ENCODE measurements at places on chromosomes 1 and 21. TPM values are rescaled to one million over a fixed set of nuclear protein-coding genes. Genes with fewer than 3 reads are reported as not detected.

DNA sequence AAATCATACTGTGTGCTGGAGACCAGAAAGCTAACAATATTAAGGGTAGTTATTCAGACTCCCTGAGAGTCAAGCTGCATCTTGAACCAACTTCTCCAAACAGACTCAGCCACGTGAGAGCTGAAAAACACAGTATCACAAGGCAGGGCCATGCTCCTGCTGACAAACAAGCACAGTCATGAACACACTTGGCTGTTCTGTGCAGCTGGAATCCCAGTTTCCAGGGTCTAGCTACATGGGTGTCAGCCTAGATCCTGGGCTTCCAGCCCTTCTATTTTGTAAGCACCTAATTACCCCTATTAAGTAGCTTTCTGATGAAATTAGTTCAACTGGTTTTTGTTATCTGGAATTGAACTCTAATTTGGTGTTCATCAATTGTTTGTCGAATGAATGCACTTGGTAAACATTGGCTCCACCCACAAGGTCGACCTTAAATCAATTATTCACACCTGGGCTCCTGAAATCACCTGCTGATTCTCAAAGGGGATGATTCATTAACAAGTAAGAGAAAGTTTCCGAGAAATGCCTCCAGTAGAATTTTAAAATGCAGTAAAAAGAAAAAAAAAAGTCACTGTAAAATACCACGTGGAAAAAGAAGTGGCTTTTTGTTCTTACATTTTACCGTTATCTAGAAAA lies 179.3 kb downstream of the ZC3H11B start:
- H3K4me3 ChIP-seq = no peak overlapping the region
- DNase-seq = no peak
- H3K4me1 ChIP-seq = no peaks in the 10 kb centered on the region
- H3K36me3 ChIP-seq = no peaks in the 10 kb centered on the region
- H3K27me3 ChIP-seq = no peaks in the 10 kb centered on the region

DNA sequence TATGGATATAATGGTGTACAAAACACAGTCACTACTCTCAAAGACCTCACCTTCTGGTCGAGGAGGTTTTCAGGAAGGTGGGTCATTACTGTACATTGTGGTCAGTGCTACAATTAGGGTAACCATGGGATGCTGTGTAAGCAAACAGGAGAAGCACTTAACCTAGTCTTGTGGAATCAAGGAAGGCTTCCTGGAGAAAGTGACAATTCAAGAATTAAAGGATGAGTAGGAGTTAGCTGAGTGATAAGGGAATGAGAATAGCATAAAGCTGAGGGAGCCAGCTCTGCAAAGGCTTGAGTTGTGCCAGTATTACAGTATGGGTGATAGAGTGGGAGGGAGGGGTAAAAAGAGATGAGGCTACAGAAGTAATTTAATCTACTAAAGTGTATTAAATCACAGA lies 17.2 kb downstream of the NEXN start:
- no peaks in the 10 kb centered on the region for H3K27me3 ChIP-seq
- H3K4me3 ChIP-seq = no peak overlapping the region
- H3K36me3 ChIP-seq = no peaks in the 10 kb centered on the region
- peaks cover 40% of the 10 kb centered on the region for H3K4me1 ChIP-seq

- no peaks in the 10 kb centered on the region for H3K36me3 ChIP-seq
- no peak overlapping the region for H3K27ac ChIP-seq
- H3K27me3 ChIP-seq = no peaks in the 10 kb centered on the region
- no peak overlapping the region for H3K4me3 ChIP-seq
- H3K4me1 ChIP-seq = no peaks in the 10 kb centered on the region
- DNase-seq = no peak
These were observed 32.1 kb upstream of the ST6GALNAC5 start for GRCh38 chr1:76835203-76835602.

GRCh38 chr21:24023936-24024335 lies 1583.3 kb downstream of the MRPL39 start:
- H3K4me3 ChIP-seq = no peak overlapping the region
- no peak overlapping the region for H3K27ac ChIP-seq
- DNase-seq = no peak
- H3K27me3 ChIP-seq = no peaks in the 10 kb centered on the region
- no peaks in the 10 kb centered on the region for H3K36me3 ChIP-seq
- no peaks in the 10 kb centered on the region for H3K4me1 ChIP-seq

Gene SELP
- 9.4 TPM for total RNA-seq

GRCh38 chr1:183023146-183023600 lies at the start of gene LAMC1:
LAMC1 (plus strand) TSS chr1:183023420; CDS start chr1:183023717, 297 bp downstream.
- peak within 1 kb of the TSS; percentile 100 for H3K27ac ChIP-seq
- no peaks in the 10 kb centered on the region for H3K36me3 ChIP-seq
- peaks cover 22% of the 10 kb centered on the region for H3K4me1 ChIP-seq
- H3K4me3 ChIP-seq = peak within 1 kb of the TSS; percentile 89
- peak; percentile 90 for DNase-seq
- H3K27me3 ChIP-seq = no peaks in the 10 kb centered on the region

DNA sequence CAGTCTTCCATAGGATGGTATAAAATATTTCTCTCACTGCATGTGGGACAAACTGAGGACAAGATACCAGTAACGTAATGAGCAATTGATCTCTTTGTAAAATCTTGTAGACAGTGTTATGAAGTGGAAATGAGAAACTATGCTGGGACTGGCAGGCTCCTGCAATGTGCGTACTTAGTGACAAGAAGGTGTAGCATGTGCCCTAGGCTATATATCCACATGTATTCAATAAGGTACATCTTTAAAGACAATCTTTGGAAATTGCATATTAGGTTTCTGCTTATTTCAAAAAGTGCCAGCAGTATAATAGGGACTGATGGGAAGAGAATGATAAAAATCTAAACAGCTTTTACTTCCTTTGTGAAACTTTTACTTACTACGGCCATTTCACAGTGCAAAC lies 81.9 kb upstream of the GREM2 start:
- H3K4me1 ChIP-seq = peaks cover 36% of the 10 kb centered on the region
- no peaks in the 10 kb centered on the region for H3K27me3 ChIP-seq
- no peaks in the 10 kb centered on the region for H3K36me3 ChIP-seq
- no peak overlapping the region for H3K4me3 ChIP-seq
- no peak for DNase-seq

- no peak overlapping the region for H3K4me3 ChIP-seq
- no peak overlapping the region for H3K27ac ChIP-seq
These were observed 27.7 kb downstream of the MYOG start for GRCh38 chr1:203057911-203058675.

Gene GPR37L1
- total RNA-seq = 0.36 TPM

Gene UMODL1
- not detected for total RNA-seq

Gene SIM2
- total RNA-seq = not detected

- H3K27me3 ChIP-seq = no peaks in the 10 kb centered on the region
- DNase-seq = peak; percentile 27
- no peak overlapping the region for H3K4me3 ChIP-seq
- peaks cover 16% of the 10 kb centered on the region for H3K4me1 ChIP-seq
- no peaks in the 10 kb centered on the region for H3K36me3 ChIP-seq
- no peak overlapping the region for H3K27ac ChIP-seq
These were observed 109.1 kb downstream of the MRPS6 start for GRCh38 chr21:34182436-34182835.

- no peaks in the 10 kb centered on the region for H3K36me3 ChIP-seq
- H3K4me3 ChIP-seq = no peak overlapping the region
- no peaks in the 10 kb centered on the region for H3K4me1 ChIP-seq
- no peaks in the 10 kb centered on the region for H3K27me3 ChIP-seq
These were observed 9.4 kb downstream of the NUF2 start for GRCh38 chr1:163331116-163331515.

- H3K36me3 ChIP-seq = no peaks in the 10 kb centered on the region
- H3K4me1 ChIP-seq = peaks cover 8% of the 10 kb centered on the region
- H3K4me3 ChIP-seq = no peak overlapping the region
These were observed 198.6 kb downstream of the ADGRL2 start for GRCh38 chr1:81999364-81999763.

GRCh38 chr1:74328851-74329250 lies 93.7 kb downstream of the TNNI3K start:
- no peak overlapping the region for H3K4me3 ChIP-seq
- H3K27me3 ChIP-seq = no peaks in the 10 kb centered on the region
- no peaks in the 10 kb centered on the region for H3K4me1 ChIP-seq
- DNase-seq = no peak
- H3K27ac ChIP-seq = no peak overlapping the region

- H3K36me3 ChIP-seq = no peaks in the 10 kb centered on the region
- H3K4me3 ChIP-seq = no peak overlapping the region
- H3K27me3 ChIP-seq = no peaks in the 10 kb centered on the region
- no peak overlapping the region for H3K27ac ChIP-seq
- DNase-seq = no peak
- H3K4me1 ChIP-seq = no peaks in the 10 kb centered on the region
These were observed 212.4 kb upstream of the USP25 start for GRCh38 chr21:15517394-15517793.

DNA sequence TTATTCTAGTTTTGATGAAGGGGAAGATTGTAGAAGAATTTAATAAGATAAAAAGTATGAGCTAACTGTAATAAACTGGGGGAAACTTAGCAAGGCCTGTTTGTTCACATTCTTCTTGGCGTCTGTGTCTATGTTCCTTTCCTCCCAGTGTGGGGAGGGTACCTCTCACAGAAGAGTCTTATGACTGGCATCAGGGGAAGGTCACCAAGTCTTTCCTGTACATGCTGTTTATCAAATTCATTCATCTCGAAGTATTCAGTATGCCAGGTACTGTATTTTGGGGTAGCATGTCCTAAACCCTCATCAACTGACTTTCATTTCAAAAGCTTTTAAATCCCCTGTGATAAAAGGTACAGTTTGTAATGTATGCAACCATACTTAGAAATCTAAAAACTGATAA lies 78.4 kb downstream of the HS2ST1 start:
- DNase-seq = no peak
- H3K27ac ChIP-seq = no peak overlapping the region
- H3K36me3 ChIP-seq = no peaks in the 10 kb centered on the region
- H3K4me3 ChIP-seq = no peak overlapping the region

GRCh38 chr1:199843861-199844260 lies 183.6 kb upstream of the NR5A2 start:
- no peak overlapping the region for H3K27ac ChIP-seq
- no peak overlapping the region for H3K4me3 ChIP-seq
- no peaks in the 10 kb centered on the region for H3K4me1 ChIP-seq
- no peak for DNase-seq

GRCh38 chr1:205528887-205529825 lies 24.7 kb downstream of the CDK18 start:
- no peaks in the 10 kb centered on the region for H3K27me3 ChIP-seq
- peaks cover 8% of the 10 kb centered on the region for H3K36me3 ChIP-seq
- H3K4me1 ChIP-seq = peaks cover 8% of the 10 kb centered on the region
- no peak overlapping the region for H3K27ac ChIP-seq

Gene FALEC
- total RNA-seq = not detected
